ENCODE measurements at places on chromosomes 11 and 22.

GRCh38 chr11:120186774-120187591, 23.8 kb upstream of the OAF start:
- DNase-seq, result no peak

GRCh38 chr11:1389932-1390568, at the start of gene BRSK2:
Gene BRSK2 (plus strand): TSS chr11:1389934. CDS start chr11:1390285, 351 bp downstream.
- no peak for DNase-seq

DNA sequence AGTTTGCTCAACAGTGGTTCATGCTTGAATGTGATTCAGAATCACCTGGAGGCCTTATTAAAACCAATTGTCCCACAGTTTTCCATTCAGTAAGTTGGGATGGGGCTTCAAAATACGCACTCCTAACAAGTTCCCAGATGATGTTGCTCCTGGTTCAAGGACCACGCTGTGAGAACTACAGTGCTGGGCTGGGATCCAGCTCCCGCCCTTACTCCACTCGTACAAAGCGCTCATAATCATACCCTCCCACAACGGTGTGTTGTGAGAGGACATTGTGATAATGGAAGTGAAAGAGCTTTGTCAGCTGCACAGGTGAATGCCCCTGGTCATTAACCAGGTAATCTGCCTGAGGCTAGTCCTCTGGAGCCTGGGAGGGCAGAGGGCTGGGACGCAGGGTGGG, 1.3 kb upstream of the CD82 start:
- no peak for DNase-seq

DNA sequence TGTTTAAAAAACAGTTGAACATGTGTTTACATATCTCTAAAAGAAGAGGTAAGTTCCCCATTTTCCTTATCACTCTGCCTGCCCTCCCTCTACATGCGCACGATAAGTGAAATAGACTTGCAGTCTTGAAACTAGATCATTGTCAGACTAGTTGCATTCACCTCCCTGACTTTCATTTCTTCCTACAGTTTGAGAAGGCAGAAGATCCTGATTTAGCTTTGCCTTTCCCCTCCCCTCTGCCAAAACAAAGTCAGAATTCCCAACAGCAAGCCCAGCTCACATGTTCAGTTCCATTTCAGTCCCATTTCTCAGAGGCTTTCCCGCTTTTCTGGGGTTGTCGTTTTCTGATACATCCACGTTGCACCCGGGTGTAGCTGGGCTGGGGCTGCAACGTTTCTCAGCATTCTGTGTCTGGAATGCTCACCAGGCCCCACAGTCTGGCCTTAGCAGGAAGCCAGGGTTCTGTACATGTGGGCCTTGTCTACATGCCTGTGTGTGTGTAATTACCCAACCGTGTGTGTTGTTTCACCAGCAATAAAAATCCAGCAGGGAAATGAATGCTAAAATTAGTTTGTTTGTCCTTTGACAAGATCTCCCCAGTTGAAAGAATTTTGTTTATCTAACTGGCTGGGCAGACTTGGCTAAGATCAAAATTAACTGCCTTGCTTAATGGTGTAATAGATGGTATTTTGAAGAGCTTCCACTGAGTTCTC, 179.2 kb downstream of the DBX1 start:
- no peak for DNase-seq

DNA sequence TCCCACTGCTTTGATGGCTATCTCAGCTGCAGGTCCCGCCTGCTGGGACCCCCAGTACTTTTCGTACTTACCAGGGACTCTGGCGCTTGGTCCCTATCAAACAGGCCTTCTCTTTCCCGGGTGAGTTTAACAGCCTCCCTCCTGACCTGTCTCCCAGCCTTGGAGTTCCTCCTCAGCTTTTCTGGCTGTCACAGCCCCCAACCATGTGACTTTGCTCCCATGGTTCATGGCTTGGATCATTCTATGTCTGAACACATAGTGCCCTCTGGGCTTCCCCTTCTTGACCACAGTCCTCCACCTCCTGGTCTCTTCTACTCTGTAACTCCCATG, 56.9 kb downstream of the PARVA start:
- no peak for DNase-seq

DNA sequence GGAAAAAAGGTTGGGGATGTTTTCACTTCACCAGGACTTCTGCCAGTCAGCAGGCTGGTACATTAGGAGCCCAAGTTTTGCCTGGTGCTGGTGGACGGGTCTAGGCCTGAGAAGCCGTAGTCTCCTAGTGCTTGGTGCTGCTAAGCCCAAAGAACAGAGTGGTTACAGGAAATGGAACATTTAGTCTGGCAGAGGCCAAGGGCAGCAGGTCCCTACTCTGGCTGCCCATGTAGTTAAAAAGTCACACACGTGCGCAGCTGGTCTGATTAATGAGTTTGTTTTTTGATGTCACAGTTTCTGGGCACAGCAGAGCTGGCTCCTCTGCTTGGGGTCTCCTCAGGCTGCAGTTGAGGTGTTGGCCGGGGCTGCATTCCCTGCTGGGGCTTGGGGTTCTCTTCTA, 20.6 kb downstream of the BCR start:
- no peak for DNase-seq

- no peak for DNase-seq
Measured at GRCh38 chr22:41201141-41201540, 4.0 kb upstream of the L3MBTL2 start.

DNA sequence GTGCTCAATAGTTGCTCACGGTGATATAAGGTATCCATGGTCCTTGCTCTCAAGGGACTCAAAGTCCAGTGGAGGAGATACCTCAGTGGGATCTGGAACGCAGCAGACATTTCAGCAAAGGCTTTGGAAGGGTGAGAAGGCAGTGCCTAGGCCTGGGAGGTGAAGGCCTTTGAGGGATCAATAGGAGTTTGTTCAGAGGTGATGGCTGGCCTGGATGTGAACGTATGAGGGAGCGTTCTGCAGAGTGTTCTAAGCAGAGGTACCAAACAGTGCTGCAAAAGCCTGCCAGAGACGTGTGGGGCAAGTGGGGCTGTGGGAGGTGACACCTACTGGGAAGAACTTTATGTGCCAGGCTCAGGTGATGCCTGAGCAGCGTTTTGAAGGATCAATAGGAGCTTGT, 7.4 kb upstream of the MB start:
- DNase-seq, result no peak

DNA sequence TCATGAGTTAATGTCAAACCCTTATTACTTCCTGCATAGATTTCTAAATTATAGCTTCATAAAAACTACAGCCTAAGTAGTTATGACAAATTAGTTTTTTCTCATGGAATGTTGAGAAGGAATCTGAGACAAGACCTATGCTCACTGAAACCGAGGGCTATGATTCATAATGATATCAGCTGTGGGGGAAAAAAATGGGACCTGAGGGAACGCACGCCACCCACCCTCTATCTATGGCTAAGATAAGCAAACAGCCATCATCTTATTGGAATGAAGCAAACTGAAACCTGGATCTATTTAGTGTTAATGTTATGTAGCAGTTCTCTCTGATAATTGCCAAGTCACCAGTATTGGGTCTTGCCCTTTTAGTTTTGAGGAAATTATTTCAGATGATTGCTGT, 906.9 kb upstream of the RAG2 start:
- DNase-seq, result peak; percentile 56

- DNase-seq, result no peak
Measured at GRCh38 chr11:92839450-92839849, 130.0 kb upstream of the MTNR1B start.

DNA sequence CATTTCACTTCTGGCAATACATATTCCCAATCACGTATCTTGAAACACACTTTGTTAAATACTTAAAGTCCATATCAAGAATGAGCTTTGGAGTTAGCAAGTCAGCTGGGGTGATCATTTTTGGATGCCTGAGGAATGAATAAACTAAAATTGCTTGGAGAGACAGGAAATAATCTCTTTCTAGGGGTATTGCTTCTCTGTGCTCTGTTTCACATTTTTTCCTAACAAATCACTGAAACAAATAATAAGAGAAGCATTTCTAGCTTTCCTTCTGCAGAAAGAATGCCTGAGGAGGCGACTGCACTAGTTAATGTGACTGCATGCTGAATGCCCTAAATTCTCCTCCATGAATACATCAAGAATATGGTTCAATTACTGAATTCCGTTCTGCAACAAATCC, 541.4 kb upstream of the CCDC90B start:
- no peak for DNase-seq

DNA sequence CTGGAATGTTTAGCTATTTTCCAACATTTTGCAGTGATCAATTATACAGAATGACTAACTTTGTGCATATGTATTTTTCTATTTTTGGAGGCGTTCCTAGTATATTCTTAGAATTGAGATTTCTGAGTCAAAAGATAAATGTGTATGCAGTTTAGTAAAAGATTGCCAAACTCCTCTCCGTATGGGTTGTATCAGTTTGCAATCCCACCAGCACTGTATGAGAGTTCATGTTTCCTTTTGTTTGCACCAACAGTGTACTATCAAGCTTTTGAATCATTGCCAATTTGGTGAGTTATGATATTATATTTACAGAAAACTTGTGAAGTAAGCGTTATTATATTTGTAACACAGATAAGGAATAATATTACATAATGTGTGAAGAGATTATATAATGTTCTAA, 658.7 kb downstream of the JRKL start:
- DNase-seq, result no peak

GRCh38 chr22:22229683-22230420, 14.7 kb upstream of the VPREB1 start:
- no peak for DNase-seq

DNA sequence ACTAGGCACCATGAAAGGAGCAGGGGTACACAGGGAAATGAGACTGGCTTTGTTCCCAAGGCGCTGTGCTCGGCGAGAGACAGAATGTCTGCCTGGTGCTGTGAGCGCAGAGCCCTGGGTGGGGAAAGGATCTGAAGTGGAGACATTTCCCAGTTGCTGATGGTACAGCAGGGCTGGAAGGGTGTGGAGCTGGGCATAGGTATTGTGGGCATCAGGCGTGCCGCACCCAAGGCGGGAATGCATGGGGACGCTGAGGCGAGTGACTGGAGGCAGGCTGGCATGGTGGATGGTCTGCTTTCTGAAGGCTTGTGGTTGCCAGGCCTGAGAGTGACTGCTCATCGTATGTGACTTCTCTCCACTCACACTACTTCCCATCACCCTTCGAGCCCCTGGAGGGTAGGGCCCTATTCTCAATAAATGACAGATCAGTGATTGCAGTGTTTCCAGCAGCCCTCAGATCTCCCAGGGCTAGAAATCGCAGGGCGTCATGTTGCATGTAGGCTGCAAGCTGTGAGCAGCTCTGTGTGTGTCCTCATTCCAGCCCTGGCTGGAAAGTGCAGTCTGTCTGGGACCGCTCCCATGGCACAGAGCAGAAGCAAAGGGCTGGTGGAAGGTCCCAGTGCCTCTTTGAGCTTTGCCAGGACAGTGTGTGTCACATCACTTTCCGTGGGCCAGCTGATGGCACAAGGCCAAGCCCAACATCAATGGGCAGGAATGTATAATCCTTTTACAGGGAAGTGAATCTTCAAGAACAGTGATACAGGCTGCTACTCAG, 67.7 kb downstream of the TBC1D22A start:
- DNase-seq, result peak; percentile 67

GRCh38 chr22:29817724-29818123, 20.4 kb downstream of the ASCC2 start:
- no peak for DNase-seq

DNA sequence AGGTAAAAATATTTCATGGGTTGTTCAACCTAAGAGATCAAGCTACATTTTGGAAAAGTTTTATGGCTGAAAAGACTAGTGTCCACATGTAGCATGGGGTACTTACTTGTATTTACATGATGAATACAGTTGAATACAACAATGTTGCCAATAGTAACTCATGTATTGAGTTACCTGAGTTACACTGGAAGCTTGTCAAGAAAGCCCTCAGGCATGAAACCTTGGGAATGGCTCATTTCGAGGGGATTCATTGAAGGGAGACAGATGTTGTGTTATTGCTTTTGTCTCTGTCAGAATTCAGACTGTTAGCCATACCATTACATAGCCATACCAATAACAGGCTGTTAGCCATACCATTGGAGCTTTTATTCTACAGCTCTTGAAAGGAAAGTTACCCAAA, 9.2 kb downstream of the OR51F2 start:
- no peak for DNase-seq

- DNase-seq, result no peak
Measured at GRCh38 chr22:37368058-37368457, 59.2 kb downstream of the ELFN2 start.

DNA sequence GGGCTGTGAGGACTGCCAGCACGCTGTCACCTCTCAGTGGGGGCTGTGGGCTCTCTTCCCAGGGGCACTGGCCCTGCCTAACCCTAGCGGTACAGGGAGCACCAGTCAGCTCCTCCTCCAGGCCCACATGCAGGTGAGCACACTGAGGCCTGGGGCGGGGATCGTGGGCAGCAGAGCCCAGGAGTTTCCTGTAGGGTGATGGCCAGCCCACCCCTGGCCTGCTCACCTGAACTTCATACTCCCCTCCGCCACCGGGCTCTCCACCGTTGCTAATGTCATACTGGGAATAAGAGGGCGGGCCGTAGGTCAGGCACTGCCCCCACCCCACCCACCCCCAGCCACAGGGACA, 10.0 kb upstream of the TREH start:
- no peak for DNase-seq

- DNase-seq, result no peak
Measured at GRCh38 chr11:85517272-85517671, 109.9 kb downstream of the DLG2 start.

DNA sequence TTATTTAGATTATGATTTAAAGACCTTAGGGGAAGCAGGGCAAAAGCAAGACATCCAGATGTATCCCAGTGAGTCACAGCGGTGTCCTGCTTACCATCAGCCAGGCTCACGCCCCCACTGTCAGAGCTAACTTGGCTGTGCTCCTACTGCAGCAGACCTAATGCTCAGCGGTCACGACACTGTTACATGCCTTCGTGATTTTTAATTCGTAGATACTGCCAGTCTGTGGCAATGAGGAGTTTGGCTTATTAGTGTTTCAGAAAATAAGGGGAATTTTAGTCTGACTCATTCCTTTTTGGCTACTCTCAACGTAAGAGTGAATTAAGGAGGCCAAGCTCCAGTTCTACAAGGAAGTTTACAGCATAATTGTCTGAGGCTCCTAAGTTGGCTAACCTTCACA, 22.7 kb downstream of the EFCAB6 start:
- DNase-seq, result peak; percentile 38

- DNase-seq, result no peak
Measured at GRCh38 chr11:57776031-57776521, 14.5 kb downstream of the CTNND1 start.

GRCh38 chr11:92455210-92455790, 230.7 kb downstream of the FAT3 start:
- no peak for DNase-seq

DNA sequence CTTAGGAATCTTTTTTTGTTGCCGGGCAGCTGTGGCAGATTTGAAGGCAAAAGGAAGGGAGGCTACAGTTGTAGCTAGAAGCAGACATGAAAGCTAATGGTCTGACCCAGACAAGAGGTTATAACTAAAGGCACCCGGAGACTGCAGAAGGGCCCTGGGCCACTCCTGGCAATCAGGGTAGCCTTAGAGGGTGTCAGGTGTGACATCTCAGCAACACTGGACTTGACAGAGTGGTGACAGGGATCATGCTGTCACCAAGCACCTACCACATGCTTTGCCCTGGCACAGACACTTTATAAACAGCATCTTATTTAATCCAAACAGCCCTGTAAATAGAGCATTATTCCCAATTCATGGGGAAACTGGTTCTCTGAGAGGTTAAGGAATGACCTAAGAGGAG, 25.7 kb downstream of the TUB start:
- DNase-seq, result no peak

Measured in urothelium cell line (cell line).